Femur (tissue), 1 donor: ENCODE measurements at places on chromosomes 13 and 19.

DNA sequence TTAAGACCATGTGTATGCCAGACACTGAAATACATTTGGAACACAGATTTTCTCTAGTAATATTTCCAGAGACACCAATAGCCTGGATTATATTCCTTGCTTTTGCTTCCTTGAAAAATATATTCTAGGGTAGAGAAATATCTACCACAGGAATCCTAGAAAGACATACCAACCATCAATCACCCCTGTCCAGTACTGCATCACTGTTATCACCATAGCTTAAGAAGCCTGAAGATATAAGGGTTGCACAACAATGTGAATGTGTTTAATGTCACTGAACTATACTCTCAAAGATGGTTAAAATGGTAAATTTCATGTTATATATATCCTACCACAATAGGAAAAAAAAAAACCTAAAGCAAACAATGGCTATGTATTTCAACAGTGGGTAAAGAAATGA is 163.6 kb downstream of the DIAPH3 start:
- DNase-seq, result no peak

- no peak for DNase-seq
Observed at GRCh38 chr19:51654783-51655182, 8.2 kb upstream of the SIGLEC14 start.

GRCh38 chr13:29619995-29620394 is 24.5 kb upstream of the SLC7A1 start:
- no peak for DNase-seq

GRCh38 chr13:39462906-39463305 is 140.1 kb downstream of the LHFPL6 start:
- DNase-seq, result no peak

DNA sequence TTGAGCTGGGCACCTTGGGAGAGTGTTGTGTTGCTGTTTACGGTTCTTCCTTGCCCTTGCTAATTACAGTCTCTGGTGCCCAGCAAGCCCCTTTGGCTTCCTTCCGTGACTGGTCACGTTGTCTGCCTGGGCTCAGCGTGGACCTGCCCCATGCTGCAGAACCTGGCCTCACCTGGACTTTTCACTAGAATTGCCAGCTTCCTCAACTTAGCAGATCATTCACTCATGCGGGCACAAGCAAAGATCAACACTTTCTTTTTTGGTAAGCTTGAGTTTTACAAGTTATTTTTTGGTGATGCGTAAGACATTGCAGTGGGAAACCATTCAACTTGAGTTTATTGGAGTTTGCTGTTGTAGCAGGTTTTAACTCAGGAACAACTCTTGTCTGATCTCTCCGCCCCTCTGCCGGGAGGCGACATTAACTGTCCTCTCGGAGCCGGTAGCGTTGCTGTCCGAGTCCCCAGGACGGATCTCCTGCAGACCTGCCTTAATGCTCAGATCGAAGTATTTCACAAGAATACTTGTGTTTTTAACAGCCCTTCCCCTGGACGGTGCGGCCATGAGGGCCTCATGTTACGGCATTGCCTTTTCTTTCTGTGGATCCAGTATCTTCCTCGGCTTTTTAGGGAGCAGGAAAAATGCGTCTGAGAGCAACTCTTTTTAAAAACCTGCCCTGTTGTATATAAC is 15.7 kb upstream of the TEX29 start:
- no peak for DNase-seq
